ENCODE measurements at places on chromosomes 6 and 20.

- peak; percentile 4 for DNase-seq
Measured at GRCh38 chr20:38649275-38649891, 47.8 kb downstream of the ARHGAP40 start.

DNA sequence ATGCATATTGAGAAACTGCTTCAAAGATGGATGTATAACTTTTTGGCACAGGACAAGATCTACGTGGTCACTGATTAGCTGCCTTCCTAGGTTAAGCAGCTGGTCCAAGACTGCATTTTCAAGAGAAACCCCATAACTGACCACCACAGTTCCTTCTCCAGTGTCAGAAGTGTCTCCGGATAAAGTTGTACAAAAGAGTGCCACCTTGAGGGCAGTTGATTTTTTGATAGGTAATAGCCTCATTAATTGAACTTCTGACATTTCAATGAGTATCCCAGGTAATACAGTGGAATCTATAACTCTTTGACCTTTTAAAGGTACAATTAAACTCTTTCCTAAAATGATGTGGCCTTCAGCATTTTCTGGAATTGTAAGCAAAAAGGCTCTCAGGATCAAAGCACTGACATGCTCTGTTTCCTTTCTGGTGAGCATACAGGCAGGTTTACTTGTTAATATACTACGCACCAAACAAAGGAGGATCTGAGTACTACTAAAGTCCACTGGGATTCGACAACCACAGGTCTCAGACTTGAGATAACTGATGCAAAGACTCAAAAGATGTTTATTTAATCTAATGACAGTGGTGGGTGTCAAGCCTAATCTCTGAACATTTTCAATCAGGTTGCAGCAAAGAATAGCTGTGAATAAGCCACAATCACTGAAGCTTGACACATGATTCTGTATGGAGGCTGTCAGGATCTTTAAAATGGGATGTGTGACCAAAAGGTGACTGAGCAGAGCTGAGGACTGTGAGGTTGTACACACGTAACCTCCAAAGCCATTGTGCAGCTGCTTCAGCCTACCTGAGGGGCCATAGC lies 21.2 kb downstream of the MKKS start:
- DNase-seq, result no peak

DNA sequence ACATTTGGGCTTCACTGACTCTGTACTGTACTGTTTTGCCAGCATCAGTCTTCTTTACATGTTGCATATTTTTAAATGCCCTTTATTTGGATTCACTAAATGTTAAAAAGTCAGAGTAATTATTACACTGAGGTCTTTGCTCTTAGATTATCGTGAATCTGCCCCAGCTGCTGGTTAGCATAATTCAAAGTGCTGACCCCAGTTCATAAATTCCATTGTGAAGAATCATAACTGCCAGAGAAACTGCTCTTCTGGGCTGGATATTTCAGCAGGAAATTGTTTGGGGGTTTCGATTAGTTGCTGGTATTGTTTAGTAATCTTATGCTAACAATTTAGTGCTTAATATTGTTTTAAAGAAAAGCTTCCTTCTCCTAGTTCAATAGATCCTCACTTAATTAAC lies 682.1 kb upstream of the MAP3K7 start:
- DNase-seq, result no peak

DNA sequence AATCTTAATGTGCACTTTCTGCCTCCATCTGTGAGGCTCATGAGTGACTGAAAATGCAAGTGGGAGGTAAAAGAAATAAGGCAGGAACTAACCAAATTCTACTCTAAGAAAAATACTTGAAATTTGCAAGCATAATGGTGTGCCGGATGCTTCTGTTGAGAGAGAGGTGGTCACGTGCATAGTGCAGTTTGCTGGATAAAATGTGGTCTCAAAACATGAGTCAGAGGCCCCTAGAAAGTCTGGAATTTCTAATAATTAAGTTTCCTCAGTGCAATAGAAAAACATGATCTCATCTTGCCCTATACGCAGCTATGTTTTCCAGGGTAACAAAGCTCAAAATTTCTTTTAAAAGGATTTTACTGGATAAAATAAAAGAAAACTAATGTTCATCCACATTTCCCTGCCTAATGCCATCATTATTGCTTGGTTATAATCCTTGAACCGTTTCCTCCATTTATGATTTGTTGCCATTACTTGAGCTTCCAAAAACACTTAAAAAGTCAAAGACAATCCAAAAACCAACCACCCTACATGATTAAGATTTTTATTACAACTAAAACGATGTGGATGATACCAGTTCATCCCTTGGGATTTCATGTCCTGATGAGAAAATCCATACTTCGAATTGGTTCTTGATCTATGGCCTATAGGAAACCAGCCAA lies 351.7 kb upstream of the ARID1B start:
- DNase-seq, result no peak

DNA sequence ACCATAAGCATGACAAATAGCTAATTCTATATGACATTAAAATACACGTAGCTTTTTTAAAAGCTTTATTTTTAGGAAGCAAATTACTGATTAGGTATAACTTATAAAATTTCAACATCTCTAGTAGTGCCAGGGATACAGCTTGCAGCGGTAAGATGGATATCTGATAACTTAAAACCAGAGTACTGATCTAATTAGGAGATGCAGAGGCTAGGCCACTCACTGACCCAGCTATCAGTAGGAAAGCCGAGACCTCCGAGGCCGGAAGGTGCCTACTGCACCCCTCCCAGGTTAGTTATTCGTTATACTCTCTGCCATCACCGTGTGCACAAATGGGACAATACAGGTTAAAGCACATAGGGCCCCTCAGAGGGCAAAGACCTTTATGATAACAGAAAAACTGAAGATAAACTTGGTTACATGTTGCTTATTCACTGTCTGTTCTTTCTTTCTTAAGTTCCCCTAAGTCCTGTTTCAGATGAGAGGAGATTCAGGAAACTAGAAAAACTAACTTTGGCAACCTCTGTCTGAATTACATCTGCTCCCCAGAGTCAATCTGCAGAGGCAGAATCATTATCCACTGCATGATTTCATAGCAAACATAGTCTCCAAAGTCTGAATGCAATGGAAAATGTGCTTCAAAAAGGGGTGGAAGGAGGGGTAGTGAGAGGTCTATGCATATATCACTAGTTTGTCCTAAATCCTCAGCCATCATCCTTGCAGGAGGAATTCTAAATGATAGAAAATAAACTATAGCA lies 60.8 kb downstream of the RIPOR2 start:
- no peak for DNase-seq

DNA sequence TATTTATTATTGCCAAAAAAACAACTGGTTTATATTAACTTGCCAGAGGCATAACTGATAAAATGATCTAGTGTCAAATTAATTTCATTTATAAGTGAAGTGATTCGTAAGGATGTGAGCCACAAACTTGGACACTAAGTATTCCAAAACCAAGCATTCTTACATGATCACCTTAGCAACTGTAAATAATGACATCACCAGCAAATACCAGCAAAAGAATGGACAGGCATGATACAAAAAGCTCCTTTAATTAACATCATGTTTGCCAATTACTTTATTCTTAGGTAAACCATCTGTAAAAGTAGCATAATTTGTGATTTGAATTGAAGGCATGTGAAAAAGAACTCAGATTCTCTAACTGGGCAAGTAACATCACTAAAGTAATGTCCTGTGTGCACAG lies 17.2 kb upstream of the FNDC1 start:
- DNase-seq, result no peak

- no peak for DNase-seq
Measured at GRCh38 chr6:18675881-18676280, 288.7 kb downstream of the RNF144B start.

Measured in CD4-positive, alpha-beta T cell treated with Interleukin-21 for 1 hour (primary cell).